ENCODE measurements at places on chromosomes 3 and 15.

DNA sequence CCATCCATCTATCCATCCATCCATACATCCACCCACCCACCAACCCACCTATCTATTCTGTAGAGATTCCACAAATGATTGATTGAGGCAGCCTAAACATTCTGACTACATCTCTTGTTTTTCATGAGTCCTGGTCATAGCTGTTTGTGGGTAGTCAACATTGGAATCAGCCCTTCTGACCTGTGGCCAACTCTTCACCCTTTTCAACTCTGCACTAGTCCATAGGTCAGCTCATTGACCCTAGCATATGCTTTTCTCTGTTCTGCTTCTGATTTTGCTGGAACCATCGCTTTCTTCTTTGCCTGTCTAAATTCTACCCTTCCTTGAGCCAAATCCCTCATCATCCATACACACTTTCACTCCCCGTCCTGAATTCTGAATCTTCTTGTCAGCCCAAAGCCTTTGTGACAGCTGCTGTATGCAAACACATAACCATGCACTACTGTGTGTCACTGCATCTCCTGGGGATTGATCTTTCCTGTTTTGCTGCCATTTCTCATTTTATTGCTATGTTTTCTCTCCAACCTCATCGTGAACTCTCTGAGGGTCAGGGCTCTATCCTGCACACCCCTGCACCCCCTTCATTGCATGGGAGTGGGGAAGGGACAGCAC lies 16.8 kb upstream of the KCTD6 start:
- DNase-seq, result no peak

- DNase-seq, result no peak
Observed at GRCh38 chr3:128569756-128570155, 76.8 kb upstream of the GATA2 start.

DNA sequence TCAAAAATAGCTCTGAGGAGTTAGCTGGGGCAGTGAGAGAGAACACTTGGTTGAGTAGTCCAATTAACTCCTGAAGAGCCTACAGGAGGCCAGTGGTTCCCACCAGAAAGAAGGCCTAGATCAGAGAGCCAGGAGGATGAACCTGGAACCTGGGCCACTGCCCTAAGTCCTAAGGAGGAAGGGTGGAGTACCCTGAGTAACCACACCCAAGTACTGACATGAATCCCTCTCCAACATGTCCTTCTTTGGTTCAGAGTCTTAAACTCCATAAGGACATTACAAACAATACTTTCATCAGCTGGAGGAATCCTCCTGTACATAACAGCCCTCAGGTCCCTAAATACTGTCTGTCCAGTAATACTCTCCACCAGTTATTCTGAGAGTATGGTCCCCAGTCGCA lies 25.6 kb upstream of the C3orf62 start:
- DNase-seq, result no peak

DNA sequence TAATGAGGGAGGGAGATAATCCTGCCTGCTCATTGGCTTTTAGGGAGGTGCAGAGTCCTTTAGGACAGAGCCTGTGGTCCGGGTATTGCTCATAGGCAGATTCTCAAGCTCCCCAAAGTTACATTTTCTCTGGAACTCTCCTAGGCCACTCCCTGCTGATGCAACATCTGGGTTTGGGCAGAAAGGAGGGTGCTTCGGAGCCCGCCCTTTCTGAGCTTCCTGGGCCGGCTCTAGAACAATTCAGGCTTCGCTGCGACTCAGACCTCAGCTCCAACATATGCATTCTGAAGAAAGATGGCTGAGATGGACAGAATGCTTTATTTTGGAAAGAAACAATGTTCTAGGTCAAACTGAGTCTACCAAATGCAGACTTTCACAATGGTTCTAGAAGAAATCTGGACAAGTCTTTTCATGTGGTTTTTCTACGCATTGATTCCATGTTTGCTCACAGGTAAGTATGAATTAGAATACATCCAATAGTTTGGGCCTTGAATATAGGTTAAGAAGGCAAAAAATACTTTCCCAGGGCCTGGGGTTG lies at the start of gene IL20RB:
Gene IL20RB (plus strand): TSS at position 233 of the 538 bp plus-strand sequence. CDS start 131 bp downstream, at position 364.
- DNase-seq, result no peak

DNA sequence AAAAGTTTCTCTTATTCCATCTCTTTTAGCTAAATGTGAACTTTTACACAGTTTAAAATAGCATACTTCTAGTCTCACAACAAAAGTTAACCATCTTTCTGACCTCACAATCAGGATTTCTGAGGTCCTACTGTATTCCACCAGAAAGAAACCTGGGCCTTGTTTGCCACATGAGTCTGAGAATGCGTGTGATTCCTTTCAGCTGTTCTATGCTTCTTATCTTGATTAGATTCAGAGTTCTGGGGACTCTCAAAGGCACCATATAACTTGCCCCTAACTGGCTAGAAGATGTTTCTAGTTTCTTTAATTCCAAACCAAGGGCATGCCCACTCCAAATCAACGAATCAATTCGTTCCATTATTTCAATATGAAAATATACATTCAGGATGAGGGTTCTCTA lies 131.1 kb downstream of the ATP8B4 start:
- no peak for DNase-seq

- DNase-seq, result no peak
Observed at GRCh38 chr3:158330870-158331269, 221.0 kb downstream of the RSRC1 start.

- DNase-seq, result no peak
Observed at GRCh38 chr3:126460381-126460780, 15.3 kb downstream of the ZXDC start.

DNA sequence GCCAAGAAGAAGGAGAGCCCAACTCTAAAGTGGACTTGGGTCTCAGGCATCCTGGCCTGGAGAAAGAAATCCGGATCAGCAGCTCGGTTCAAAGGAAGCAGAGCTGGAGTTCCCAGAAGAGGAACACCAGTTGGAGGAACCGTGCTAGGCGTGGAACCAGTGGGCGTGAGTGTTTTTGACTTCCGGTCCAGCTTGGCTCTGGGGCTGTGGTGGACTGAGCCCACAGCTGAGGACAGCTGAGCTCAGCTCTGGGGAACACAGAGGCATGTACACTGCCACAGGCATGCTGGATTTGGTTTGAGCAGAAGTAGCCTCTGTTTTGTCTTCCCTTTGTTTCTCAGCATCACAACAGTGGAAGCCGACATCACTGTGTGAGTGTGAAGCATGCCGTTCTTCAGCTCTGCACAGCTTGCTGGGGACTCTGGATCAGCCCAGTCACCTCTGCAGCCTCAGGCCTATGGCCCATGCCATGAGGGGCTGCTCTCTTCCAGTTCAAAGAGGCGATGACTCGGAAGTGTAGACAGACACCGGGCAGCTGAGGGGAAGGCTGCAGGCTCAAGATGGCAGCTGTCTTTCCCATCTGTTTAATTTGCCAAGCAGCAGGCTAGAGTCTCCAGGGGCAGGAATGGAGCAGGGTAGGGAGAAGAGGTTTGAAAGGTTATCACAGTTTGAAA lies 185.8 kb upstream of the UBE3A start:
- no peak for DNase-seq

GRCh38 chr15:26521130-26521529 lies 251.7 kb downstream of the GABRB3 start:
- no peak for DNase-seq

DNA sequence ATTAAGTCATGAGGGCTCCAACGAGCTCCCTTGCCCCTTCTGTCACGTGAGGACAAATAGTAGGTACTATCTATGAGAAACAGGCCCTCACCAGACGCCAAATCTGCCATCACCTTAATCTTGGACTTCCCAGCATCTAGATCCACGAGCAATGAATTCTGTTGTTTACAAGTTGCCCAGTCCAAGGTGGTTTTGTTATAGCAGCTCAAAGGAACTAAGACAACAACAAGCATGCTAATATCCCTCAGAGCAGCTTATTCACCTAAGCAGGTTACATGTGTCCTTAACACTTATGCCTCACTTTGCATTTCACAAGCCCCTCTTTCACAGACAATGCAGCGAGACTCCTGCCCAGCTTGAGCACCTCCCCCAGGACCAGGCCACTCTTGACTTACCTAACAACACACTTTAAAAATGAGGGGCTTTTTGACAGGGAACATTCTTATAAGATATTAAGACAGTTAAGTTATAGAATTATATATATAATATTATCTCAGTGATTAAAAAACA lies 219.5 kb downstream of the PLCH1 start:
- no peak for DNase-seq

DNA sequence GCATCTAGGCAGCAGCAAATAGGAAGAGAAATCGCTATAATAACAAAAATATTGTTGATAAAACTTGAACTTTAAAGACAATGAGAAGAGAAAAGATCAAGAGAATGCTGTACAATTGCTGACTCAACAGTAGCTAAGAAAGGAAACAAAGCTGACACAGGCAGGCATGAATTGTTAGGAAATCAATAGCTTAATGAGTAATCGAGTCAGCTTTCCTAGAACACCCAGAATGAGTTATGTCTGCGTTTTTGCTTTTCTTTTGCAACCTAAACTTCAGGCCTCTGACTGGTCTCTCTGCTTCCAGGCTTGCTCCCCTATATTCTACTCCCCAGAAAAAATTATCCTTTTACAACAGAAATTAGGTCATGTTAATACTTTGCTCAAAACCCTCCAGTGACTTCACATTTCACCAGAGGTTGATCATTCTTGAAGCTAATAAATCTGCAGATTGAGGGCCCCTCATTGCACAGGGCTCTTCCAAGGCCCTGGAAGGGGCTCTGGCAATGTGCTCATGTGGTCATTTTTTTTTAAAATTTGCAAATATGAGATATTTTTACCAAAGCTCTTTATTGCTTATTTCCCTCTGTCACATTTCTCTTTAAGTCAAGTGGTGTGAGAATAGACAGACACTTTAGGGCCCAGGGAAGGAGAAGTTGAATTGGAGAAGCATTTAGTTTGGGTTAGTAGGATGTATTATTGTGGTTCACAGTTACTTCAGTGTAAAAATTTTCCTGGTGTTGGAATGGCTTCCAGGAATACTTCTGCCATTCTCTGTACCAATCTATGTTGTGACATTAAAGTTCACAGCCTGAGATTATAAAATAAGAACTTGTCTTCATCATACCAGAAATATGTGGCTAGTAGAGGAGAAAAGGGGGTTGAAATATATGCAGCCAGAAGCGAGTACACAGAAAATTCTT lies 116.3 kb downstream of the TMCO5A start:
- no peak for DNase-seq

GRCh38 chr15:80667936-80668335 lies 27.2 kb upstream of the ABHD17C start:
- DNase-seq, result no peak

GRCh38 chr3:141625506-141625905 lies 112.6 kb upstream of the RNF7 start:
- no peak for DNase-seq

All from stimulated activated CD4-positive, alpha-beta T cell treated with anti-CD3 and anti-CD28 coated beads, Interleukin-1b, Interleukin-23, amount 100 ng/mL, for 1 hour (primary cell).